ENCODE measurements at places on chromosomes 6 and 20.
A peak's percentile ranks its signal among the peaks of the same experiment; 100 is the strongest.

GRCh38 chr6:1894954-1895353 is 285.2 kb downstream of the FOXC1 start:
- DNase-seq = no peak

DNA sequence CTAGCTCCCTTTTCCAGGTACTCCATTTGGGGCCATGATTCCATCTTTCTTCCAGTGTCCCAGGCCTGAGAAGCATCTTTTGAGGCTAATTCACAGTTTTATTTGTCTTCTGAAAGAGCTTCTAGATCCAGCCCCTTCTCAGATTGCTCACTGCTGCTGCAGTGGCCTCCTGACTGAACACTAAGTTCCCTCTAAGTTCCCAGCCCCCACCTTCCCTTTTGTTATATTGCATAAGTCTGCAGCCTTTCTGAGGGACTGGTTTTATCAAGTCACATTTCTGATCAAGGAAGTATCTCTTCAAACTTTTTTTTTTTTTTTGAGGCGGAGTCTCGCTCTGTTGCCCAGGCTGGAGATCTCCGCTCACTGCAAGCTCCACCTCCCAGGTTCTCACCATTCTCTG is 10.7 kb downstream of the MAPRE1 start:
- DNase-seq = no peak

DNA sequence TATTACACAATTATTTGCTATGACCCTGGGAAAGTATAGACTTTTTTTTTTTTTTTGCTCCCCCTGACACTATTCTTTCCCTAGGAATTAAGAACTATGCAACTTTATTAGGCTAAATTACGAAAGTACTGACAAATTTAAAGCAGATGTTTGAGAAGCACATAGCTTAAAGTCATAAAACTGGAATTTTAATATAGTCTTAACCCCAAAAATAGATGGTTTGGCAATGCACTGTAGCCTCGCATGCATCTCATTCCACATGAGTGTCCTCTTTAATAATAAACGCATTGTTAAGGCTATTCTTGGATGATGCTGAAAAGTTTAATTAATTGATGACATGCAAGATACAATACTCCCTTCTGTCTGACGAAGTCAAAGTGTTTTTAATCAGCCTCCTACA is 49.3 kb downstream of the TBC1D7 start:
- no peak for DNase-seq

GRCh38 chr20:11230999-11231398 is 557.2 kb upstream of the JAG1 start:
- no peak for DNase-seq

GRCh38 chr6:33105916-33106871 is 30.4 kb downstream of the HLA-DPB1 start:
- no peak for DNase-seq

- DNase-seq = no peak
Measured at GRCh38 chr20:16292226-16292880, 280.9 kb downstream of the KIF16B start.

GRCh38 chr6:116562614-116563013 is 8.7 kb upstream of the RWDD1 start:
- no peak for DNase-seq

GRCh38 chr6:158847786-158848185 is 28.6 kb upstream of the EZR start:
- DNase-seq = no peak

- DNase-seq = no peak
Measured at GRCh38 chr6:148441454-148441911, 98.8 kb downstream of the SASH1 start.

DNA sequence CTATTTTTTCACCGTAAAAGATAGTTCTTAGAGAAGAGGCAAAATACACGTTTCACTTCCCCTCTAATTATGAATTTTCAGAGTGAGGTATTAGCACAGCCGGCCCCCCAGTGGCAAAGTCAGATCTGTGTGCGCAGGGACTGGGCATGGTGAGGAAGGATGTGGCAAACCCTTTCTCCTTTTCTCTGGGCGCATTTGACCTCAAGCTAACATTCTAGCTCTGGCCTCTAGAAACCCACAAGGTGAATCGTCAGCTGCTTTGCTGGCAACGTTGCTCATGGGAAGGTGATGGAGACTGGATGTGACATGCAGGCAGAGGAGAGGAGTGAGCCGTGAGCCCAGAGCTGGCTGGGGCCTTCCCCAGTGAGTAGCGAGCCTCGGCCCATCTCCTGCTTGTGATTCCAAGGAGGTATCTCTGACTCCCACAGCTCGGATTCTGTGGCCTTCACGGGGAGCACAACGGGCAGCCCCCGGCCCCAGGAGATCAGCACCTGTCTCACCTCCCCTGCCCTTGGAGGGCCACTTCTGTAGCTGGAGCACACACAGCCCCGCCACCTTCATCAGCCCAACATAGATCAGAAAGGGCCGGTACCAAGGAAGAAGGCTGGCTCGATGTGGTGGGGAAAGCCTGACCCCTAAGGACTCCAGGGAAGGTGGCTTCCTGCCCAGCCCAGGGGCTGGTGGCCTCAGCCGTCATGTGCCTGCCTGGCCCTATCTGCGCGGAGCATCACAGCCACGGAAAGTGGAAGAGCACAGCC is 152.8 kb downstream of the TAF4 start:
- DNase-seq = no peak

DNA sequence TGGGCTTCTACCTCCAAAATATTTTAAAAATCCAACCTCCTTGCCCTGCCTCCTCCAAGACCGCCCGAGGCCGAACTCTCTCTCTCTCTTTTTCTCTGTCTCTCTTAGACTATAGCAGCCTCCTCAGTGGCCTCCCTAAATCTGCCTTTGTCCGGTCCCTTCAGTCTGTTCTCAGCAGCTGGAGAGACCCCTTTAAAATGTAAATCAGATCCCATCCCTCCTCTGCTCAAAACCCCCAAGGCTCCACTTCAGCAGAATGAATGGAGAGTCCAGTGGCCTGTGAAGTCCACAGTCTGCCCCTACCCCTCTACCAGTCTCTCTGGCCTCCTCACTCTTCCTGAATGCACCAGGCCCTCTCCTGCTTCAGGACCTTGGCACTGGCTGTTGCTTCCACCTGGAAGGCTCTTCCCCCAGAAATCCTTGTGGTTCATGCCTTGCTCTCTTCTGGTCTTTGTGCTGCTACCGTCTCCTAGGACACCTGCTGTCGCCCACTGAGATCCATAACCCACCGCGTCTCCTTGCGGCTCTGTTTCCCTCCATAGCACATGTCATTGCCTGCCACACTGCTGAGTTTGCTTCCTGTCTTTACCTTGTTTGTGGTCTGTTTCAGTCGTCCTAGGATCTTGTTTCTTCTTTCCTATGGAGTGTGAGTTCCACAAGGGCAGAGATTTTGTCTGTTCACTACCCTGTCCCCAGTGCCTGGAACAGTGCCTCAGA is 6.0 kb downstream of the MLN start:
- DNase-seq = no peak

DNA sequence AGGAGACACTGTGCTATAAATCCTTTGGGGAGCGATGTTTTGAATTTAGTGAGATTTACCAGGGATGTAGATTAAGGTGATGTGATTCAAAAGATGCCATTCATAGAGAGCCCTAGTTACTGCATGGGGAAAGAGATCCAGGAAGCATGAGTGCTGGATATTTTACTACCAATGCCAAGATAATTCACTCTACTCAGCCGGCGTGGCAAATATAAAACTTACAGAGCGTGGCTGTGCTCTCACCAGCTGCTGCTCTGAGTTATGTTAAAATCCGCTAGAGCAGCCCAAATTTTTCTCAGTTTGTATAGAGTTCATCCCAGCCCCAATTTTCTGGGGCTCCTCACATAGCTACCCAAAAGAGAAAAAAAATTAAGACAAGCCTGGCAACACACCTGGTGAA is 48.6 kb downstream of the BFSP1 start:
- DNase-seq = no peak

- DNase-seq = no peak
Measured at GRCh38 chr20:7775072-7775471, 165.2 kb downstream of the HAO1 start.

DNA sequence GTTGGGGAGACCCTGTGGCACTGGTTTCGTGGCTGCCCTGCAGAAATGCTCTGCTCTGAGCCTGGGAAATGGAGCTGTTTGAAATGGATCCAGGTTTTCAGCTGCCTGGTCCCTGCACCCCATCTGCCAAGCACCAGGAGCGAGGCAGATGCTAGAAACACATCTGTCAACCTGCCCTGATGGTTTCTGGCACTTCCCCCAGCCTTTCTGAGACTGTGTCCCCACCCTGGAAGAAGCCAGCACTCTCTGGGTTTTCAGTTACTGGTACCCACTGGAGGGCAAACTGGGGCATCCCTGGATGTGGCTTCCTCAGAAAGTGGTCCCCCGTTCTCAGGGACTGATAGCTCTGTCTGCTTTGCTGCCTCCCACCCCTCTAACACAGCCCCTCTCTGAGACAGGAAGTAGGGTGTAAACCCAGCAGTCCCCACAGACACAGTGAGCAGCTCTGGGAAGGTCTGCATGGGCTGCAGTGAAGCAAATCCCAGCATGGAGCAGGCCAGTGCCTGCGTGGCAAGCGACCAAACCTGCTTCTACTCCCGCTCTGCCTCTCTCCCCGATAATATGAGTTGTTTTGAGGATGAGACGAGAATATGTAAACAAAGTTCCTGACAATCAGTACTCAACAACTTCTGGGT is 54.2 kb upstream of the MAFB start:
- DNase-seq = no peak

- DNase-seq = no peak
Measured at GRCh38 chr6:37607944-37608343, 89.7 kb downstream of the MDGA1 start.

- DNase-seq = peak; percentile 68
Measured at GRCh38 chr6:150016324-150017185, 8.8 kb downstream of the RAET1L start.

GRCh38 chr20:58010666-58011065 is 217.8 kb downstream of the ANKRD60 start:
- DNase-seq = no peak

DNA sequence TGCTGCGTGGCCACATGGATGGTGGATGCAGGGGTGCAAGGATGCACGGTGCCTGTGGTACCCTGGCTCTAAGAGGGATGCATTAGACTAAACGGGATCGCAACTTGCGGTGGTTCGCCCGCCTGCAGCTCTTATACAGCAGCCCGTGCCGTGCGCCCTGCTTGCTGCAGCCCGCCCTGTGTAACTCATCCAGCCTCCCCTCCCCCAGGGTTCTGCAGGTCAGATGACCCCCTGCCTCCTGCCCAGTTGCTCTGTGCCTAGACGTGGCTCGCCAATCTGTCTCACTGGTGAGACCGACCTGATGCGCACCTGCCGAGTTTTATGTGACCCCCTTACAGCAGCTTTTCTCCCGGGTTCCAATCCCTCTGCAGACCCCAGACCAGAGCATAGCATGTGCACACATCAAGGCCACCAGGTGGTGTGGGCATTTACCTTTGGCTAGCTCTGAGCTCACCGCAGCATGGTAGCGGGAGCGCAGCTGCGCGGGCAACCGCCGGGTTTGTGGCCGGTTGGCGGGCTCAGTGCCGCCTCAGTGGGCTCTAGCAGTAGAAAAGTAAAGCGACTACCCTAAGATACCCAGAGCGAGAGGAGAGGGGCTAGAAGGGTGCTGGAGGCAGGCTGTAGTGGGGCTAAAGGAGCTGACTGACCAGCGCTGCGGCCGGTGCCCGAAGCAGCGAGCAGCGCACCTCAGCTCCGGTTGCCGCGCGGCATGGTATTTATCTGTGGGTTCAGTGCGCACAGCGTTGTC is 693 bp upstream of the GNAS-AS1 start:
- DNase-seq = no peak

DNA sequence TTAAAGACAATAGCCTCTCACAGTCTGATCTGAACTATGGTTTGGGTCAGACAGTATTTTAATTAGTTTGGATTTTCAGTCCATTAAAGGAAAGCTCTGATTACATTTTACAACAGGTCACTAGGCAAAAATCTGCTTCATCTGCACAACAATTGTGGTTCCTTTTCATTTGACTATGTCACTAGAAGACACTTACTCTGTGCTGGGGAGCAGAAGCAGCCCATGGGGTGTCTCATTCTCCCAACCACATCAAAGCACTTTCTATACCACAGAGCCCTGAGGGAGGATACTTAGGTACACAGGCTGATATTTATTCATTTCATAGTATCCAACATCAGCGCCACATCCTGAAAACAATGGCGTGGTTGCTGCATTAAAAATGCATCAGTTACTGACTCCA is 36.6 kb upstream of the HDAC2 start:
- peak; percentile 20 for DNase-seq

GRCh38 chr20:12597551-12597950 is 411.2 kb upstream of the SPTLC3 start:
- no peak for DNase-seq

- peak; percentile 45 for DNase-seq
Measured at GRCh38 chr6:81751388-81752083, 945 bp downstream of the TENT5A start.
